Cardiac septum (tissue), 1 donor: ENCODE measurements at places on chromosomes 12 and 14. TPM values are rescaled to one million over a fixed set of nuclear protein-coding genes. Genes with fewer than 3 reads are reported as not detected.

Gene RFX4
- not detected for total RNA-seq

Gene ORAI1
- total RNA-seq: 8.0 TPM

Gene IL23A
- not detected for total RNA-seq

Gene RNASE7
- not detected for total RNA-seq

Gene PPP4R3A
- total RNA-seq: 45.5 TPM

Gene C3AR1
- total RNA-seq: 4.2 TPM

Gene RNASE3
- not detected for total RNA-seq

Gene CISTR
- 0.75 TPM for total RNA-seq
